SJCRH30 (cell line): ENCODE measurements at places on chromosomes 6 and 20. TPM values are rescaled to one million over a fixed set of nuclear protein-coding genes. Genes with fewer than 3 reads are reported as not detected.

DNA sequence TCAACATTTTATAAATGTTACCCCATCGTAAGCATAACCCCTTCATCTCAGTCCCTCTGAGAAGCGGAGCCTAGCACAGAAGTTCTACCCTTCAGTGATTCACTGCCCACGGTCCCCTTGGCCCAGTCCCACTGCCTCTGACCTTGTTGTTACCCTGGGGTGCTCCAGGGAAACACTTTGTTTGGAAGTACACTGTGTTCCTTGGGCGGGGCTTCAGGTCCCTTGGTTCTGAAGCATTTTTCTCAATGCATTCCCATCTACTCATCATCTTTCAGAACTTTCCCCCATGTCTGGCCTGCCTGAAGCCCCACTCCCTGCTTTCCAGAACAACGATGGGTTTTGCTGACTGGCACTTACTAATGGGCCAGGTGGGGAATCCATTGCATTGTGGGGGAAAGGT, 296.2 kb downstream of the FOXA2 start:
- no peak overlapping the region for H3K27ac ChIP-seq
- no peak overlapping the region for H3K4me3 ChIP-seq
- H3K27me3 ChIP-seq: no peaks in the 10 kb centered on the region
- no peaks in the 10 kb centered on the region for H3K36me3 ChIP-seq
- DNase-seq: no peak

DNA sequence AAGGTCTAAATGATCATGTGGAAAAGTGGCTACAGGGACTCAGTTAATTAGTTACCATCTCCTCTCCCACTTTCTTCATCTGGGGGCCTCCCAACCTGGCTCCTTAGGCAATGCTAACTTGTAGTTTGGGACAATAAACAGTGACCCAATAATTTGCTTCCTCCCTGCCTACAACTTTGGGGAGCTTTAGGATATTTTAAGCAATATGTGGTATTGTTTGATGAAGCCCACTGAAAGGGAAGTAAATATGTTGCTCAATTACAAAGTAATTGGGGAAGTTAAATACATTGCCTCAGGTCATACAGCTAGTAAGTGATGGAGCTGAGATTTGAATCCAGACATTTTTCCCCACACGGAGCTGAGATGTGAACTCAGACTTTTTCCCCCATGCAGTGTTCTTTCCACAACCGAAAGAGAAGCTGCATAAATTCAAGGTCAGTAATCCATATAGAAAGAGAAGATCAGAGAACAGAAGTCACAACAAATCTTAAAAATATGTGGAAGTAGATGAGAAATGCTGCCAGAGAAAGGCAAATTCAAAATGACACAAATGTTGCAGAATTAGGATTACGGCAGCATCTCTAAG, 26.6 kb downstream of the ZHX3 start:
- no peak overlapping the region for H3K27ac ChIP-seq
- peaks cover 6% of the 10 kb centered on the region; the same call in 1 of the 2 replicates for H3K4me1 ChIP-seq
- no peaks in the 10 kb centered on the region for H3K27me3 ChIP-seq
- no peak overlapping the region for H3K4me3 ChIP-seq
- no peak for DNase-seq

GRCh38 chr6:150689900-150690590, 90.4 kb downstream of the PLEKHG1 start:
- H3K4me1 ChIP-seq: no peaks in the 10 kb centered on the region
- DNase-seq: no peak
- no peak overlapping the region for H3K27ac ChIP-seq
- H3K27me3 ChIP-seq: no peaks in the 10 kb centered on the region
- H3K36me3 ChIP-seq: no peaks in the 10 kb centered on the region
- H3K4me3 ChIP-seq: no peak overlapping the region

GRCh38 chr6:137033828-137034227, 10.9 kb downstream of the IL20RA start:
- no peak overlapping the region for H3K27ac ChIP-seq
- no peaks in the 10 kb centered on the region for H3K4me1 ChIP-seq
- DNase-seq: peak; percentile 24
- H3K36me3 ChIP-seq: no peaks in the 10 kb centered on the region
- 0 out of 2 replicates have a peak, but pooled peaks cover 3% of the 10 kb centered on the region for H3K27me3 ChIP-seq
- H3K4me3 ChIP-seq: no peak overlapping the region

- no peak overlapping the region for H3K27ac ChIP-seq
- H3K27me3 ChIP-seq: peaks cover 47% of the 10 kb centered on the region
- H3K4me3 ChIP-seq: no peak overlapping the region
- H3K36me3 ChIP-seq: no peaks in the 10 kb centered on the region
Observed at GRCh38 chr20:60491051-60491581, 532.9 kb downstream of the CDH26 start.

- no peak for DNase-seq
- H3K36me3 ChIP-seq: no peaks in the 10 kb centered on the region
- H3K27ac ChIP-seq: no peak overlapping the region
- H3K27me3 ChIP-seq: no peaks in the 10 kb centered on the region
- H3K4me1 ChIP-seq: peaks cover 19% of the 10 kb centered on the region
- H3K4me3 ChIP-seq: no peak overlapping the region
Observed at GRCh38 chr20:49447946-49448809, 34.3 kb downstream of the KCNB1 start.

GRCh38 chr20:18831830-18832499, 18.4 kb downstream of the SCP2D1 start:
- no peaks in the 10 kb centered on the region for H3K27me3 ChIP-seq
- H3K4me1 ChIP-seq: peaks cover 11% of the 10 kb centered on the region
- no peak for DNase-seq
- no peaks in the 10 kb centered on the region for H3K36me3 ChIP-seq
- H3K27ac ChIP-seq: no peak overlapping the region

- 0 out of 2 replicates have a peak, but pooled peaks cover 3% of the 10 kb centered on the region for H3K4me1 ChIP-seq
- H3K4me3 ChIP-seq: peak overlapping the region; percentile 35
- H3K27ac ChIP-seq: peak overlapping the region; percentile 63
- no peaks in the 10 kb centered on the region for H3K27me3 ChIP-seq
- H3K36me3 ChIP-seq: no peaks in the 10 kb centered on the region
Observed at GRCh38 chr6:49409951-49410542, 53.0 kb downstream of the MMUT start.

GRCh38 chr6:29647927-29648642, 8.8 kb upstream of the MOG start:
- no peak overlapping the region for H3K4me3 ChIP-seq
- no peaks in the 10 kb centered on the region for H3K4me1 ChIP-seq
- H3K36me3 ChIP-seq: no peaks in the 10 kb centered on the region
- H3K27me3 ChIP-seq: no peaks in the 10 kb centered on the region; the same call in 1 of the 2 replicates

- H3K4me3 ChIP-seq: no peak overlapping the region
- peaks cover 8% of the 10 kb centered on the region for H3K4me1 ChIP-seq
- no peak overlapping the region for H3K27ac ChIP-seq
- H3K27me3 ChIP-seq: 0 out of 2 replicates have a peak, but pooled peaks cover 4% of the 10 kb centered on the region
- DNase-seq: no peak
Observed at GRCh38 chr20:60408435-60408834, 450.2 kb downstream of the CDH26 start.

GRCh38 chr6:97697456-97697855, 414.4 kb upstream of the MMS22L start:
- no peaks in the 10 kb centered on the region for H3K36me3 ChIP-seq
- no peaks in the 10 kb centered on the region for H3K27me3 ChIP-seq
- no peaks in the 10 kb centered on the region for H3K4me1 ChIP-seq
- no peak for DNase-seq
- no peak overlapping the region for H3K4me3 ChIP-seq

DNA sequence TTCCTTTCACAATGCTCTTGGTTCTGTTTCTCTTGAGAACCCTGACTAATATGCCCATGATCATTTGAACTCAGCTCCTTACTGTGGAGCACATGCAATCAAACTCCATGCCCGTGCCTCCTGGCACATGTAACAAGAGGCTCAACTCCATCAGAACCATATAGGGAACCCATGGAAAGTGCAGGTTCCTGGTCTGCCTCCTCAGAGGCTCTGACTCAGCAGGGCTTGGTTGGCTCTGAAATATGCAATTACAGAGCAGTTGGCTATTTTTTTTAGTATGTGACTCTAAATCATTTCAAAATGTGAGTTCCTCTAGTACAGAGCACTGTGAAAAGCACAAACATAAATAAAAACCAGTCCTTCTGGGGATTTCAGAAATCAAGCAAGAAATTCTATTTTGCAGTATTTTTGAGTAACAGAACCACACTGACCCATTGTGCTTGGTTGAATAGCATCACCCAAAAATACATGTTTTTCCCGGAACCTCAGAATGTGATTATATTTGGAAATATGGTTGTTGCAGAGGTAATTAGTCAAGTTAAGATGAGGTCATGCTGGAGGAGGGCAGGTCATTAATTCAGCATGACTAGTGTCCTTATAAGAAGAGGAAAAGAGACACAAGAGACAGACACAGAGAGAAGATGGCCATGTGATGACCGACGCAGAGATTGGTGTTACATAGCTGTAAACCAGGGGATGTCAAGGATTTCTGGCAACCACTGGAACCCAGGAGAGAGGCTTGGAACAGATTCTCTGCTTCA, 13.2 kb upstream of the MAP3K4 start:
- no peak for DNase-seq
- H3K4me1 ChIP-seq: peaks cover 14% of the 10 kb centered on the region
- no peak overlapping the region for H3K4me3 ChIP-seq
- no peaks in the 10 kb centered on the region for H3K36me3 ChIP-seq
- no peak overlapping the region for H3K27ac ChIP-seq

- DNase-seq: no peak
- H3K27ac ChIP-seq: no peak overlapping the region
- no peaks in the 10 kb centered on the region for H3K4me1 ChIP-seq
- no peaks in the 10 kb centered on the region for H3K36me3 ChIP-seq
Observed at GRCh38 chr6:78701407-78701806, 165.9 kb upstream of the IRAK1BP1 start.

- peak overlapping the region; percentile 68; the same call in 1 of the 2 replicates for H3K27ac ChIP-seq
- peak overlapping the region; percentile 97 for H3K4me3 ChIP-seq
- H3K27me3 ChIP-seq: no peaks in the 10 kb centered on the region
- H3K36me3 ChIP-seq: no peaks in the 10 kb centered on the region
Observed at GRCh38 chr6:125791151-125791819, 525 bp downstream of the NCOA7 start.

DNA sequence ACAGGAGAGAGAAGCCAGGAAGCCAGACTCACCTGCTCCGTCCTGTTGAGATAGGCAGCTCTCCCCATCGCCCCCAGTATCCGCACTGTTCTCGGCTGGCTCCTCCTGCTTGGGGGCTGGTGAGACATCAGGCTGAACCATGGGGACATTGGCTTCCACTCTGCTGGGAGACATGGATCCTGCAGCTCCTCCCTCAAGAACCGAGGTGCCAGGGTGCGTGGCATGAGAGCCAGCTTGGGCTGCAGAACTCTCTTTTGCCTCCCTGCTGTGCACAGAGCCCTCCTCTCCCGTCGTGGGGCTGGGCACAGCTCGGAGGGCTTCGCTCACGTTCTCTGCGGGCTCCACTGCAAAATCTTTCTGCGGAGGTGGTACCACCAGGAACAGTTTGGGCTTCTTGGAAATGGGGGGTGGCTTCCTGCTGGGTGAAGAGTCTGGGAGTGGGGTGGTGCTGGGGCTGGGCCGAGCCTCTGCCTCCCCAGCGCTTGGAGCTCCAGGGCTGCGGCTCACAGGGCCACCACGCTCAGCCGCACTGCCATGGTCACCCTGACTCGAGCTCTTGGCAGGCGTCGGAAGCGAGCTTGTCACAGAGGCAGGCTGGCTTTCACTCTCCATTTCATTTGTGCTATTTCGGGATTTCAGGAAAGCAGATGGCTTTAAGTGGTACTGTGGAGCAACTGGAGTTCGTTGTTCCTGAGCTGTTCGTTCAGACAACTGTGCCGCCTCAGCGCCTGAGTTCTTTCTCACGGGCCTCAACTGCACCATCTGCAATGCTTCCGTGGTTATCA, 26.5 kb downstream of the HEBP2 start:
- no peaks in the 10 kb centered on the region for H3K36me3 ChIP-seq
- no peaks in the 10 kb centered on the region for H3K4me1 ChIP-seq
- H3K4me3 ChIP-seq: no peak overlapping the region

DNA sequence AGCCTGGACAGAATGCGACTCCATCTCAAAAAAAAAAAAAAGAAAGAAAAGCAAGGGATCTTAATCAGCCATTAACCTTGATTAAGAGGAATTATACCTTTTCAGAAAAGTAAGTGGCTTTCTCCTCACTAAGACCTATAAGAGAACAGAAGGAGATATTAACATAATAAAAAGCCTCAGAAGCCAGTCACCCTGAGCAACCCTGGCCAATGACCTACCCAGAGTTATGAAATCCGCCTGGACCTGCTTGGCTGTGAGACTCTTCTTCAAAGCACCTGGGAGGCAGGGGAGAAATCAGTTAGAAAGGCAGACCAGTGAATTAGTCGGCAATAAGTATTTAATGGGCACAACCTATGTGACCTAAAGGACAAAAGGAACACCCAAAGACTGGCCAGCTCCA, 32.7 kb upstream of the C20orf203 start:
- 0 out of 2 replicates have a peak, but pooled peaks cover 3% of the 10 kb centered on the region for H3K4me1 ChIP-seq
- no peak overlapping the region for H3K27ac ChIP-seq
- H3K27me3 ChIP-seq: no peaks in the 10 kb centered on the region
- no peak overlapping the region for H3K4me3 ChIP-seq

GRCh38 chr6:90458353-90459224, 128.3 kb downstream of the MAP3K7 start:
- no peaks in the 10 kb centered on the region for H3K4me1 ChIP-seq
- H3K27ac ChIP-seq: no peak overlapping the region
- DNase-seq: no peak
- no peak overlapping the region for H3K4me3 ChIP-seq
- H3K27me3 ChIP-seq: no peaks in the 10 kb centered on the region

DNA sequence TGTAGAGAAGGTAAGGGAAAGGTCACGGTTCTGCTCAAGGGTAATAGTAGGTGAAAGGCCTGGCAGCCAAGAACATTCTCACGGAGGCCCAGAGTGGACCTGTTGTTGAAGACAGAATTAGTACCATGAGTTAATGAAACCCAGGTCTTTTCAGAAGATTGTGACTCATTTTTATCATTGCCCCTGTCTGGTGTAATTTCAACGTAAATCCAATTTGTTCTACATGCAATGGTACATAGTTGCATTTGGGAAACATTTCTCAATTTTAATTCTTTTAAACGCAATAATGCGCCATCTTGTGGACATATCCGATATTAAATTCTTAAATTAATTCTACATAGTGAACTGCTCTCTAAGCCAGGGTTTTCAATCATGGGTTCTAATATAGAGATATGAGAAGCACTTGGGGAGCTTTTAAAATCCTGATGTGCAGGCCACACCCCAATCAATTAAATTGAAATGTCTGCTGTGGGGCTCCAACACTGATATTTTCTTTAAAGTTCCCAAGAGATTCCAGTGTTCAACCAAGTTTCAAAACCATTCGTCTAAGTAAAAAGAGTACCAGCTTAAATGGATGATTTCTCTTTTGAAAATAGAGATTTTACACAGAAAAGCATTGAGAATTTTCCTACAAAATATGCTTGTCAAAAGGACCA, 257.4 kb downstream of the PLCB1 start:
- H3K36me3 ChIP-seq: no peaks in the 10 kb centered on the region
- H3K4me1 ChIP-seq: peaks cover 8% of the 10 kb centered on the region; the same call in 1 of the 2 replicates
- H3K27me3 ChIP-seq: no peaks in the 10 kb centered on the region
- no peak overlapping the region for H3K4me3 ChIP-seq
- H3K27ac ChIP-seq: no peak overlapping the region
- DNase-seq: peak; percentile 64

The PBOV1 gene
- not detected in 2 replicates for total RNA-seq

The C4A gene
- 0.81 and 2.5 TPM in 2 replicates for total RNA-seq

The SYNDIG1 gene
- 0.05 TPM in 1 of 2 replicates, not detected in the other for total RNA-seq

The WFDC12 gene
- not detected in 2 replicates for total RNA-seq

The ANGPT4 gene
- not detected in 2 replicates for total RNA-seq

The PRR18 gene
- 0.33 and 0.47 TPM in 2 replicates for total RNA-seq

The RBPJL gene
- total RNA-seq: not detected in 2 replicates

The TP53TG5 gene
- total RNA-seq: not detected in 2 replicates

The TTK gene
- 71.9 and 82.2 TPM in 2 replicates for total RNA-seq

The C20orf141 gene
- total RNA-seq: not detected in 2 replicates

The CTAGE9 gene
- total RNA-seq: not detected in 2 replicates

The TNFRSF21 gene
- 23.0 and 25.1 TPM in 2 replicates for total RNA-seq

The XKR7 gene
- 0.02 and 0.03 TPM in 2 replicates for total RNA-seq

The TREM2 gene
- total RNA-seq: 0.61 and 0.71 TPM in 2 replicates

The FAM217A gene
- total RNA-seq: not detected in 2 replicates
